ENCODE measurements at places on chromosomes 7 and 10.

DNA sequence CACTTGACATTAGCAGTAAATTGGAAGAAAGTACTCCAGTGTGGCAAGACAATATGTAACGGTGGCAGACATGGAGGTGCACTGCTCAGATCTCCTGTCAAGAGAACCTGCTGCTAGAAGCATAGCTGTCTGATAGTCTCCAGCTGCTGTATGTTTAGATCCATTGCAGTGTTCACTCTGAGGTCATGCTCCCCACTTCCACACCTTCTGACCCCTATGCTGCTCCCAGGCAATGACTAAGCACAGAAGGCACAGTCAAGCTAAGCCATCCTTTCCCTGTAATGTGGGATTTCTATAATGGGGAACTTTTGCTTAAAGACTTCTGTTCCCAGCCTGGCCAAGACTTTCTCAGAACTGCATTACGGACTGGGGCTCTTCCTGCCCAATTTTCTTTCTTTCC lies 315.8 kb downstream of the HPSE2 start:
- no peak for DNase-seq

GRCh38 chr7:77734659-77735421 lies 38.6 kb downstream of the RSBN1L start:
- DNase-seq = no peak

DNA sequence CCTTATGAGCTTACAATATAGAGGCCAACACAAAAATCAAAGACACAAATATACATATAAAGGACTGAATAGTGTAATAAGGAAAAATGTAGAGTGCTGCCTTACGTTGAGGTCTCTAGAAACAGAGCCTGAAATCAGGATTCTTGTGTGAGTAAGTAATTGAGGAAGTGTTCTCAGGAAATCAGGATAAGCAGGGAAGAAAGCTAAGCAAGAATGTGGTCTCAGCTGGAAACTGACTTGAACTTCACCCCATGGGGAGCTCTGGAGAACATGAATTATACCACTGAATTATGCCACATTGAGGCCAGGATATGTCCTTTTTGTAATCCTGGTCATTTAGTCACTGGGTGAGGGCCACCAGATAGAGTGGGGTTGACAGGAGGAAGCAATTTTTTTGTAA lies 191.9 kb downstream of the ETV1 start:
- no peak for DNase-seq

GRCh38 chr7:99000904-99001465 lies 122.7 kb downstream of the TRRAP start:
- no peak for DNase-seq

- no peak for DNase-seq
Observed at GRCh38 chr7:42227541-42227935, 9.5 kb downstream of the GLI3 start.

- no peak for DNase-seq
Observed at GRCh38 chr10:18157881-18158280, 17.7 kb downstream of the CACNB2 start.

DNA sequence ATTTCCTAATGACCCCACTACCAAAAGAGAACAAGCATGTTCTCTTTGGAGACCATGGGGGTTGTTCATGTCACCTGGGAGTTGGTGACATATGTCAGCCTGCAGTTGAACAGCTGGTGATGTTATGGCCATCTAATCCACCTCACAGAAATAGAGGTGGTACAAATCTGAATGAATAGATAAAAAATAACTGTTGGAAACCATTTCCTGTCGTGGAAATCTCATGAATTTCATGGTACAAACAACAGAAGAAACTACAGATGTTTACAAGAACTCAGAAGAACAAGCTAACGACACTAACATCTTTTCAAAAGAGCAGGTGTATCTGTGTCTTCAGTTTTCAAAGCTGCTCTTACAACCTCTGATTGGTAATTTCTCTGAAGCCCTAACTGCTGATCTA lies 81.3 kb downstream of the RAPGEF5 start:
- no peak for DNase-seq

DNA sequence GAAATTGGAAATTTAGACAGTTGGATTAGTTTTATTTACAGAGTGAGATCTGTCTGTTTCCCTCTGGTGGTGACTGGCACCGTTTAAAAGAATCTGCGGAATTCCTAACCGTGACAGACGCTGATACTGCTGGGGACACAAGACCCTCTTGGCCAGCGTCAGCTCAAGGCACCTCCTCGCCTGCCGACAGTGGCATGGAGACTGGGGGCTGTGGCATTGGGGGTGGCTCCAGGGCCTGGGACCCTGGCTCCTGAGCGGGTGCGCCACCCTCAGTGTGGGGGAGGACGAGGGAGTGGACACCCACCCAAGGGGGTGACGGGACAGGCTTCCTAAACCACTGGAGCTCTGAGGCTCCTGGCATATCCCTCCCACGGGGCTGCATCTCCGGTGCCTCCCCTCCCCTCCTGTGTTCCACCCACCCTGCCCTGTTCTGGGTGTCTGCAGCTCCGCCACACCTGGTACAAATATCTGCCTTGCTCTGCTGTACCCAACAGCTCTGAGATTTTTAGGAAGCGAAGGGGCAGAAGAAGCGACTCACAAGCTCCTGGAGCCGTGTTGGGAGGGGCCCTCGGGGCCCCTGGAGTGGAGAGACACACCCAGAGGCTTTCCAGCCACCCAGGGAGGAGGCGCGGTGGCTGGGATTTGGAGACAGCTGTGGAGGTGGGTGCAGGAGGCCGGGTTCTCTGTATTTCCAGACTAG lies 178.7 kb downstream of the DNAJB6 start:
- DNase-seq = no peak

GRCh38 chr7:6015917-6016652 lies 7.0 kb downstream of the AIMP2 start:
- peak; percentile 97 for DNase-seq

DNA sequence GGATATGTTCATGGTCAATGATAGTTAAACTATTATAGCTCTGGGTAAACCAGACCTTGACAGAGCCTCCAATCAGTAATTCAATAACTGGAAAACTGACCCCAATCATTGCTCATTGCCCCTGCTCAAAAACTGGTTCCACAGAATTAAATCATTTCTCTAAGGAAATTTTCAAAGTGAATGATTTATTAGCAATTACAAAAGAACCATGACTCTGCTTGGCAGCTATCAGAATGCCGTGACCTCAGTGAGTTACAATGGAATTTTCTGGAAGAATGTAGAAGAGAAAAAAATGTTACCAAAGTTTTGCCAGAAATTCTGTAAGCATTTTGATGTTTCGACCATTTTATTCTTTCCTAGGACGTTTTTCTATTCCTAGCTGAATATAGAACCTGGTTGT lies 106.8 kb upstream of the APBB1IP start:
- DNase-seq = no peak

GRCh38 chr7:143381427-143382125 lies 431 bp downstream of the ZYX start:
- no peak for DNase-seq

DNA sequence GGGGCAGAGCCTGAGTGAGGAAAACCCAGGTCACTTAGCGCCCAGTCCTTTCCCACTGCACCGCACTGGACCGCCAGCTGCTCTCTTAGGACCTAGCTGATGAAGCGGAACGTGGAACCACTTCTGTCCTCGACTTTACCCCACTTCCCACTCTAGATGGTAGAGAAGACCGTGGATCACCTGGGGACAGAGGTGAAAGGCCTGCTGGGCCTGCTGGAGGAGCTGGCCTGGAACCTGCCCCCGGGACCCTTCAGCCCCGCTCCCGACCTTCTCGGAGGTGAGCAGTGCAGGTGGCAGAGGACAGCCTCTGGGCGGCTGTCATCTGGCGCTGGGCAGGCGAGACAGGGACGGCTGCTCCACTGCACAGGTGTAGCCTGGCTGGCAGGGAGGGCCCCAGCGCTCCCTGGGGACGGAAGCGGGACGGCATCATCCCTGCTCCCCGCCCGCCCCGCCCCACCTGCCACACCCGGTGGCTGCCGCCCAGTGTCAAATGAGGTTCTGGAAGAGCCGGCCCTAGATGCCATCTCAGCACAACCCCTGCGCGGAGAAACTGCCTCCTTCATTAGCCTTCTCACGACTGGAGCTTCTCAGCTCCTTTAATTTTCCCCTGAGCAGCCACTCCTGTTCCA lies 11.7 kb downstream of the PLAC9 start:
- peak; percentile 80 for DNase-seq

DNA sequence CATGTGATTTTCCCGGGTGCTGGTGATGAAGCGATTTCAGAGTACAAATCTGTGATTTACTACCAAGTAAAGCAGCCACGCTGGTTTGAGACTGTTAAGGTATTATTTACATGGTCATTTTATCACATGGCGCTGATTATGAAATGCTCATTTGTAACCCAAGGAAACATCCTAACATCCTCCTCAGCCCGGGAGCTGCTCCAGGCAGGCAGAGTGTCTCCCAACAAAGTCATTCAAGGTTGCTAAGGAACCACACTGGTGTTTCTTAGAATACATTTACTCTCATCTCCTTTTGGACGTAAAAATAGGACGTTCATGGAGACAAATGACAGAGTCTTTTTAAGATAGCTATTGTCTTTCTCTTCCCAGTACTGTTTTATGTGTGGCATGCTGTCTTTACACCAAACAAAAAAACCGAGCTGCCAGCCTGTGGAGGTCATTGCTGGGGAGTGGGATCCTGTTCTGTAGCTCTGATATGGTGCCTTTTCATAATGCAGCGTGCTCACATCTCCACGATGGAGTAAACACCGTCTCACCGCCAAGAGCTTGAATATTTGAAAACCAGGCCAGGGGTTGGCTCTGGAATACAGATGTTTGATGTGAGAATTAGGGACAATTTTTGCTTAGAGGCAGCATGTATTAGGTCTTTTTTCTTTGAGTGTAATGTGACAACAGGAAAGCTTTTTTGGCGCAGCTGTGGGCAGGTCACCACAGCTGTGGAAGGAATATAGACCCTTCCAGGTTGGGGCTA lies 119.6 kb downstream of the DOCK1 start:
- no peak for DNase-seq

DNA sequence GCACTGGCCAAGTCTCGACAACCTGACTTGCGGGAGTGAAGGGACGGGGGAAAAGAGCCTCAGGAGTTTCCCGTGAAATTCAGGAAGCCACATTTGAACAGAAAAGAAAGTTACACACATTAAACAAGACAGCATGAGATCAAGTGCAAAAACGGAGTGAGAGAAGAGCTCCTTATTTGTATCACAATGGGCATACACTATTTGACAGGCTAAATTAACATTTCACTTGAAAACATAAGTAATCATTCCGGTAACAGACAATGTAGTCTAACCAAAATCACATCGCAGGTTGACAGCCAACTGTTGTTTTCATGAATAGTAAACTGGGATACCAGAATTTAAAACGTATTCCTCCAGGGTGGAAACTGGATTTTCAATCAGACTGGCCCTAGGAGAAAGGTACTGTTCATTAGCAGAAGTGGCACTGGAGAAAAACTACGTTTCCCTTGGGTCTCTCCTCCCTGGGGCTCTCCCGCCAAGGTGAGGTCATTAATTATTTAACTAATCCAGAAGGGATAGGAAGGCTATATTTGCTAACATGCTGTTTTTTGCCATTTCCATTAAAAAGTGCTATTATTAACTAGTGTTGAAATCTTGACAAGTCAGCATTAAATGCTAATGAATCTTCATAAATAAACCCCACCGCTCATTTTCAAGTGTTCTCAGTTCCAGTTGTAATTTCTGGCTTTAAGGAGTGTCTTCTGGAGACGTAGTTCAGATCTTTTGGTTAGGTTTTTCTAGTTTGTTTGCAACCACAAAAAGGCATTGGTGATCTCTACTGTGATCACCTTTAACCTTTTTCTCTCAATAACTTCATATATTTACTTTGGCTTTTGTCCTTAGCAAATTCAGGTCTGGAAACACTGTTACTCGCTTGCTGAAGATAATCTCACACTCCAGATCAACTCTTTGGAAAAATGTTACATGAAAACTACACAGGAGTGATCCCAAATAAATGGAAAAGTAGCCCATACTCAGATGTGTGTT lies 25.1 kb downstream of the RHEB start:
- no peak for DNase-seq

GRCh38 chr10:62402508-62402907 lies 28.3 kb downstream of the ZNF365 start:
- DNase-seq = no peak

- no peak for DNase-seq
Observed at GRCh38 chr10:102870221-102870620, 951 bp downstream of the AS3MT start.

DNA sequence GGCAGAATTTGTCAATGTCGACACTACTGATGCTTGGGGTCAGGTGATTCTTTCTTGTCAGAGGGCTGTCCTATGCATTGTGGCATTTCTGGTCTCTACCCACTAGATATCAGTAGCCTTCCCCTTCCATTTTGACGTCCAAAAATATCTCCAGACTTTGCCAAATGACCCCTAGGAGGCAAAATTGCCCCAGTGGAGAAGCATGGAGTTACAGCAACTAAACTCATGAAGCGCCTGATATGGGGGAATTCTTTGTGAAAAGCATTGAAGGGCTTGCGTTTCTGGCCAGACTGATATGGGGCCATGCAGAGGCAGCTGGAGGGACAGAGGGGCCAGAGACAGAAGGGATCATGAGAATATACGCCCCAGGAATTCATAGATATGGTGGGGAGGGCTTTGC lies 43.6 kb downstream of the ADRB1 start:
- no peak for DNase-seq

GRCh38 chr10:4916086-4916716 lies 47.0 kb upstream of the AKR1C1 start:
- DNase-seq = no peak

DNA sequence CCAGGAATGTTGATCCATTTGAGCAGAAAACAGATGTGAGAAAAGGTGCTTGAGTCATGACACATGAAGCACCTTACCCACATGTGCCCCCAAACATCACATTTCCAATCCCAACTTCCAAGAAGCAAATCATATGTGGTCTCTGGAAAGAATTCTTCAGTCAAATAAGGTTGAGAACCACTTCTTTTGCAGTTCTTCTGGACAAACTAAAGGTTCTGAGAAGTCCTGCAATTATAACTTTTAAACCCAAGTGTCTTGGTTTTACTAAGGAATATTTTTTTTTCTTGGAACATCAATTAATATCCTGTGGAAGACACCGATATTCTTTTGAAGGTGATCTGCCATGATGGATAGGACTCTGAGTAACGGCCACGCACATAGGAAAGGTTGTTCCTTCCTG lies 151.3 kb downstream of the MYOF start:
- DNase-seq = no peak

GRCh38 chr7:115224922-115225321 lies 303.0 kb downstream of the MDFIC start:
- DNase-seq = no peak

Measured in SW480 (cell line).